ENCODE measurements at places on chromosomes 7 and 10.

GRCh38 chr10:113995201-113995600, 48.5 kb upstream of the ADRB1 start:
- DNase-seq: no peak

DNA sequence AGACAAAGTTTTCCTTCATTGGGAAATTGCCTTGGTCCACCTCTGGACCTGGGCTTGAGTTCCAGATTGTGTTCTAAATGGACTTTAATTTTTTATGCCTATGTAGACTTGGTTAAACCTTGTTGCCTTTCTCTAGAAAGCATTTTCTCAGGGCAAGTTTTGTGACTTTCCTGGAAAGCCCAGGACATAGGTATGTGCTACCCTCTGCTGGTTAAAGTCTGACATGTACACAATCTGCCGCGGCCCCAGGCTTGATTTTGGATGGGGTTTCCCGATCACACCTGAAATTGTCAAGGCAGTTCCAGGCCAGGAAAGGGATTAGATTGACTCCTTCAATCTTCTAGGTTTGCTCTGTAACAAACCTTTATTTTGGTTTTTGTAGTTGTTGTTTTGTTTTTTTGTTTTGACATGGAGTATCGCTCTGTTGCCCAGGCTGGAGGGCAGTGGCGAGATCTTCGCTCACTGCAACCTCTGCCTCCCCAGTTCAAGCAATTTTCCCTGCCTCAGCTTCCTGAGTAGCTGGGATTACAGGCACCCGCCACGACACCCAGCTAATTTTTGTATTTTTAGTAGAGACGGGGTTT, 14.1 kb upstream of the AKR1B10 start:
- no peak for DNase-seq

DNA sequence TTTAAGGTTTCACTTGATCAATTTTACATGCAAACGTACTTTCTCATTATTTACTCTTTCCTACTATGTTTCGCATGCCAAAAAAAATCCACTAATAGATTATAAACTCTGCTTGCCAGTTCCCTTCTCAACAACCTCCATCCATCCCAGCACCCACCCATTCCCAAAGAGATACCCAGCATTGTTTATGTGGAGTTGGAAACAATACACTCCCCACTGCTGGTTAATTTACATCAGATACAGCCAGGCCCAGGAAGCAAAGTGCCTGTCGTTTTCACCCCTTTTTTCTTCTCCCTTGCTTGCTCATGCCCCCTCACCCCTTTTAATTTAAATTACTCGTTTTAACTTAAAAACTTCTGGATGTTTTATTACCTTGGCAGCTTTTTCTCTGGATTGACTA, 59.9 kb downstream of the HIBADH start:
- no peak for DNase-seq

DNA sequence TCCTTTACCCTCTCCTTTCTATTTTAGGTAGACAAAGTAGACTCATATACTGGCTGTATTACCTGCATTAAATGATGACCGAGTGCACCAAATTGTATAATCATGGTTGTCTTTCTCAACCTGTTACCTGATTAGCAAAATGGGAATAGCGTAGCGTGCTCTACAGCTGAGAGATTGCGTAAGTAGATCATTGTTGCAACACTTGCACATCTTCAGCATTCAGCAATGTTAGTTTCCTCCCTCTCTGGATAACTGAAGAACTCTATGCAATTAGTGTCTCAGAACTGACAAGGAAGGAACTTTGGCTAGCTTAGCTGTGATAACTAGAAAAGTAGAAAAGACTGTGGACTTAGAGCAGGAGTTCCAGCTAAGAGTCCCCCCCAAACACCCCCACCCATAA, 787.4 kb downstream of the PHTF2 start:
- no peak for DNase-seq

GRCh38 chr7:143248761-143249354, 14.4 kb upstream of the GSTK1 start:
- peak; percentile 29 for DNase-seq

DNA sequence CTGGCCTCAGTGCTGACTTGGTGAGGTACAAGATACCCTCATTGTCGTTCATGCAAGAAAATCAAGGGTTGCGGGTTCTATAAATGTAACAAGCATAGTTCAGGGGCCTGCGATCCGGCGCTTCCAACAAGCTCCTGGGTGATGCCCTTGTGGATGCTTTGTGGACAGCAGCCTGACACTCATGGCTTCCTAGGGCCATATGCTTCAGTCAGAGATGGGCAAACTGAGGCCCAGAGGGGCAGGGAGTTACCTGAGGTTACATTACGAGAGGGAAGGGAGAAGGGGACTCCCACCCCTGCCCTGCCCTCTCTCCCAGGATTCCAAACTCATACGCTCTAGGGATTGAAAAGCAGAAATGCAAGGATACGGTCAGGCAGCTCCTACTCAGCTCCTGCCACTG, 296.3 kb upstream of the ZMIZ1 start:
- DNase-seq: no peak

DNA sequence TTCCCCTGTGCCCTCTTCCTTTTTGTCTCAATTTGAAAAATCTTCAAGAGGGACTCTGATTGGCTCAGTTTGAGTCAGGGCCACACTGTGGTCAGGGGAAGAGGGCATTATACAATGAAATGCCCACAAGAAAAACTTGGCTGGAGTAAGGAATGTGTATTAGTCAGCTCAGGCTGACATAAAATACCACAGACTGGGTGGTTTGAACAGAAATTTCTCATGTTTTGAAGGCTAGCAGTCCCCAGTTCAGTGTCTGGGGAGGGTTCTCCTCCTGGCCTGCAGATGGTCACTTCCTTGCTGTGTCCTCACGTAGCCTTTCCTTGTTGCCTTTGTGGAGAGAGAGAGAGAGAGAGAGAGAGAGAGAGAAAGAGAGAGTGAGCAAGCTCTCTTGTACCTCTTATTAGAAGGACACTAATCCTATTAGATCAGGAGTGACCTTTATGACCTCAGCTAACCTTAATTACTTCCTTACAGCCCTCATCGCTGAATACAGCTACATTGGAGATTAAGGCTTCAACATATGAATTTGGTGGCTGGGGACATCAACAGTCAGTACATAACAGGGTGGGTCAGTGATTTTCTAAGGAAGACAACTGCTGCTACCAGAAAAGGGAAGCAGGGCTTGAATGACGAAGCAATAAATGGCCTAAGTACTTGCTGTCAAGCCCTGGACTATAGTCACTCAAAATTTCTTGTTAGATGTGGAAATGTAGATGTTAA, 25.8 kb upstream of the FAM13C start:
- no peak for DNase-seq

GRCh38 chr7:29510028-29510427, 53.6 kb upstream of the PRR15 start:
- no peak for DNase-seq

DNA sequence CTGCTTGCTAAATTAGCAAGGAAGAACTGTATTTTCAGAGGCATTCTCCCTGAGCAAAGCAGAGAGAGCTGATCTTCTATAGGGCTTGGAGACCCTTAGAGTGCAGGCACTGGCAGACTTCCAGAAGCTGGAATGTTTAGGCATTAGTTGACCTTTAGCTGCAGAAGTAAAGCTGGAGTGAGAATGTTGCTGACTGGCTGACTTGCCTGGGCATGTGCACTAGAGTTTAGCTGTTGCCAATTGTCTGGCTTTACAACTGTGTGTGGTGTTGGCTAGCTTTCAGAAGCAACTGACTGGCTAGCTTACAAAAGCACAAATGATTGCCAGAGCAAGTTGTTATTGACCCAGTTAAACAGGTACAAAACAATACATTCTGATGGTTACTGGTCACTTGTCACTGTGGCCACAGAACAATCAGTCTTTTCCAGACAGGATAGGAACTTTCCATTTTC, 25.1 kb downstream of the FAM13C start:
- DNase-seq: peak; percentile 30

- no peak for DNase-seq
Observed at GRCh38 chr10:15374156-15374555, 3.1 kb upstream of the FAM171A1 start.

DNA sequence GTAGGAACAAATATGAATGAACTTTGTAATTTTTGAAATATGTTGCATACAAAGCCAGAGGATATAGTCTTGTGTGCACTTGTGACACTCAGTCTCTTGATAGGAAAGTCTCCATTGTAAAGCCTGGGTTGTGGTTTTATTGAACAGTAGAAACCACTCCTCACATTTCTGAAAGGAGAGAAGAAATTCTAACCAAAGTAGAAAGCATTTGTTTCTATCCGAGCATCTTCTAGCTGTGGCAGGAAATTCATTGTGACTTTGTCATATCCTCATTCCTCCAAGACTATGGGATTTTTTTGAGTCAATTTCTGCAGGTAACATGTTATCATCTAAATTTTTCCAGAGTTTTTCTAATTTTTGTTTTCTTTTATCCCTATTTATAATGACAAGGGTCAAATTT, 55.5 kb upstream of the NCF1 start:
- DNase-seq: no peak

DNA sequence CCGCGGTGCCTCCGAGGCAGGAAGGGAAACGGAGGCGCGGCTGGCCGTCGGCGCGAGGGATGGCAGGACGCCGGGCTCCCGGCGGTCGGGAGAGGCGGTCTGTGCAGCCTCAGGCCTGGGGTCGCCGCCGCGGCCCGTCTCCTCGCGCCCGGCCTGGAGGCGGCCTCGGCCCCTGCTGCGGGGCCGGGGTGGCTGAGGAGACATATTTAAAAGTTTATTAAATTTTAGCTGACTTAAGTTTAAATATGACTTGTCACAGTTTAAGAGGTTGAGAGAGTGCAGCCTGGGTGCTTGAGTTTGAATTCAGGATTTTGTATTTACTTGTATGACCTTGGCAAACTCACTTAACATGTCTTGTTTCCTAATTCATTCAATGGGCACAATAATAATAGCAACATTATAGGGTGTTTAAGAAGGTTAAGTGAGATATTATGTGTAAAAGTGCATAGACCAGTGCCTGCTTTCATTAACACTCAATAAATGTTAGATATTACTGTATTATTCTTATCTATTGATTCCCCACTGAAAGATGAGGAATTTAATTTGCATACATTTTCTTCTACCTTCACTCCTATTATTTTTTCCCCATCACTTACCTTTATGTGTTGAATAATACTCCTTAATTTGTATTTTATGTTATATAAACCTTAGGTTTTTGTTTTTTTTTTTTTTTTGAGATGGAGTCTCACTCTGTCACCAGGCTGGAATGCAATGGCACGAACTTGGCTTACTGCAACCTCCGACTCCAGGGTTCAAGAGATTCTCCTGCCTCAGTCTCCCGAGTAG, 718 bp downstream of the DYNC2I1 start:
- peak; percentile 44 for DNase-seq

DNA sequence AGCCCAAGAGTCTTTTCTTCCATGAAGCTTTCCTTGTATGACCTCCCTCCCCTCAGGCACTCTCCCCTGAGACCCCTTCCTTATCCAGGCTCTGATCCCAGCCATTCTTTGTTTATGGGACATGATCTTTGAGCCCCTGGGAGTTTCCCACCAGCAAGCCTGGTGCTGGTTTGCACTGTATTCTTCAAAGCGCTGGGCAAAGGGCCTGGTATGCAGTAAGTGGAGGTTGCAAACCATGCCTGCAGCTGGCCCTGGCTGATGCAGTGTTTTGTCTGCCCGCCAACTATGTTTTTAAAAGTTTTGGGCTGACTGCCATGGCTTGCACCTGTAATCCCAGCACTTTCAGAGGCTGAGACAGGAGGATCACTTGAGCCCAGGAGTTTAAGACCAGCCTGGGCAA, 6.8 kb upstream of the NODAL start:
- peak; percentile 15 for DNase-seq

DNA sequence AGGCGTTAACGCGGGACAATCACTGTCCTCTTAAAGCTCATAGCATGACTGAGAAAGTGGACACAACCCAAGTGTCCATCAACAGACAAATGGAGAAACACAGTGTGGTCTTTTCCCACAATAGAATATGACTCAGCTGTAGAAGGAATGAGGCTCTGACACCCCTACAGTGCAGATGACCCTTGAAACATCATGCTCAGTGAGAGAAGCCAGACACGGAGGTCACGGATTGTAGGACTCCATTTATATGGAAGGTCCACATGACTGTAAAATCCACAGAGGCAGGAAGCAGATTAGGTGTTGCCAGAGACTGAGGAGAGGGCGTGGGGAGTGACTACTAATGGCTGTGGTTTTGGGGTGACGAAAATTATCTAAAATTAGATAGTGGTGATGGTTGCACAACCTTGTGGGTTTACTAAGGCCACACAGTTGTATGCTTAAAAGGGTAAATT, 6.1 kb upstream of the NCAPG2 start:
- DNase-seq: no peak

DNA sequence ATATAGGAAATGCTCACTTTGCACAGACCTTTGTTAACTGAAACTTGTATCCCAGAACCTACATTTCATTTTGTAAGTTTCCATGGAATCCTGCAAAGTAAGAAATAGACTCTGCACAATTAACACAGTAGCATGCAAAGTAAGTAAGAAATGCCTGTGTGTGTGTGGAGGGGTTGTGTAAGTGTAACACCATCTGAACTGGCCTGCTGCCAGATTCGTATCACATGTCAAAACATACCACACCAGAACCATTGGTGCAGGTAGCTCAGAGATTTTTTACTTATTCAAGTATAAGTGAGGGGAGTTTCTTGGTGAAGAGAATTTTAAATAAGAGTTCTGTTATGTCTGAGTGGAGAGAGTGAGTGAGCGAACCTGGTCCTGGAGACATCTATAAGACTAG, 17.9 kb upstream of the DDX21 start:
- DNase-seq: no peak

All from kidney (tissue), 22 donors.